ENCODE measurements at places on chromosomes 12 and 14.
A peak's percentile ranks its signal among the peaks of the same experiment; 100 is the strongest.

GRCh38 chr12:31768046-31768445, 39.2 kb upstream of the AMN1 start:
- DNase-seq, result no peak

- DNase-seq, result no peak
These were observed 366.8 kb downstream of the VRK1 start for GRCh38 chr14:97164021-97164420.

- DNase-seq, result no peak
These were observed 50.6 kb downstream of the RFX4 start for GRCh38 chr12:106633451-106633823.

DNA sequence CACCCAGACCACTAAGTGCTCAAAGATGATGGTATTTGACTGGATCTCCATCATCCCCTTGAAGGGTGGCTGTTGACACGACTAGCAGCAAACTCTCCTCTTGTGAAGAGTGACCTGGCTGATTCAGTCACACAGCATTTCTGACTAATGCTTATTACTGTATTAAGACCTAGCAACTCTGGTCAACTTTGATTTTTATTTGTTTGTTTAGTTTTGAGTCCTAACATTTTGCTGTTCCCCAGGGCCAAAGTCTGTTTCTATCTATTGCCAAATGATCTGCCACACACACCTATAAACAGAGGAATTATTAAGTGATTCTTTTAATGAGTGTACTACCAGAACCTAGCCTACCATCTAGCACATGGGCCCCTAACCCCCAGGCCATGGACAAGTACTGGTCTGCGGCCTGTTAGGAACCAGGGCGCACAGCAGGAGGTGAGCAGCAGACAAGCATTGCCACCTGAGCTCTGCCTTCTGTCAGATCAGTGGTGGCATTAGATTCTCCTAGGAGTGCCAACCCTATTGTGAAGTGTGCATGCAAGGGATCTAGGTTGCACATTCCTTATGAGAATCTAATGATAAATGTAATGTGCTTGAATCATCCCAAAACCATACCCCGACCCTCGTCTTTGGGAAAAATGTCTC, 120.0 kb downstream of the RPS6KA5 start:
- no peak for DNase-seq

DNA sequence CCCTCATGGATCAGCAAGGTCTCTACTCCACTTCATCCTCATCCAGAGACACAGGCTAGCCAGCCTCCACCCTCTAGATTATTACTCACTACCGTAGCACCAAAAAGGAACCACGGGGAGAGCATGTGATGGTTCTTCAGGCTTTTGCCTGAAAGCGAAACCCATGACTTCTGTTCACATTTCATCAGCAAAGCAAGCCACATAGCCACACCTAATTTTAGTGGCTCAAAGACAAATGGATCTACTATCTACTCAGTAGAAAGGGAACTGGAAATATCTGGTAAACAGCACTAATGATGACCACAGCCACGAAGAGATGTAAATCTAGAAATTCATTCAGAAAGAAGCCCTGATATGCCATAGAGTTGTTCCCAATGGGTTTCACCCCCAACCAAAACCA, 51.4 kb downstream of the VCPKMT start:
- DNase-seq, result no peak

DNA sequence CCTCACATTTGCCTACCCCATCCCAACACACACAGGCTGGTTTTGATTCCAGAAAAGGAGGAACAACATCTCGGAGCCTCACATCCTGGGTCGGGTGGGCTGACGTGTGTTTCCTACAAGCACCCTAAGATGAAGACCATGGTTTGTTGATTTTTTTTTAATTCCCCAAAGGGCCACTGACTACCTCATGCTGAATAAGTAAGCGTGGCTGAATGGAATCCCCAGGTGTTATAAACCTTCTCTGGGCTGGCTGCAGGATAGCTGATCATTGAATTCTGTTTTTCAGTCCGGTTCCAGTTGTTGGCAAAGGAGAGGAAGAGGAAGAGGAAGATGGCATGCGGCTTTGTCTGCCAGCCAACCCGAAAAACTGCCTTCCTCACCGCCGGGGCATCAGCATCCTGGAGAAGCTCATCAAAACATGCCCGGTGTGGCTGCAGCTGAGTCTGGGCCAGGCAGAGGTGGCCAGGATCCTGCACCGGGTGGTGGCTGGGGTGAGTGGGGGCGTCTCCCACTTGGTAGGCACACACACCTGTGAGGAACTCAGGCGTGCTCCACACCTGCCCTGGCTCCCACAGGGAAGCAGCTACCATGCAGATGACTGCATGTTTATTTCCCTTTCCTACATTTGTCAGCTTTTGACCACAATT, 42.0 kb downstream of the RIN3 start:
- no peak for DNase-seq

DNA sequence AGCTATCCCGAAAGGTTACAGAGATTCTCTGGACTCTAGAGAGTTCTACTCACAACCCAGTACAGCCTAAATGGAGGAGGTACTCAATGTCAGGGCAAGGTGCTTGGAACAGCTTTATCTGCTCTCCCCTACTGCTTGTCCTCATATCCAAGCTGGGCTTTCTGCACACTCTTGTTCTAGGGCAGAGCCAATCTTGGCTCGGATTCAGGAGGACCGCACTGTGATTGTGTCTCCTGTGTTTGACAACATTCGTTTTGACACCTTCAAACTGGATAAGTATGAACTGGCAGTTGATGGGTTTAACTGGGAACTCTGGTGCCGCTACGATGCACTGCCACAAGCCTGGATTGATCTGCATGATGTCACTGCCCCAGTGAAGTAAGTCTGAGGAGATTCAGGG, 25.0 kb downstream of the GALNT8 start:
- DNase-seq, result no peak

GRCh38 chr14:102363182-102363943, 622 bp downstream of the TECPR2 start:
- peak; percentile 50 for DNase-seq

GRCh38 chr12:24139035-24139434, 189.6 kb upstream of the SOX5 start:
- no peak for DNase-seq

DNA sequence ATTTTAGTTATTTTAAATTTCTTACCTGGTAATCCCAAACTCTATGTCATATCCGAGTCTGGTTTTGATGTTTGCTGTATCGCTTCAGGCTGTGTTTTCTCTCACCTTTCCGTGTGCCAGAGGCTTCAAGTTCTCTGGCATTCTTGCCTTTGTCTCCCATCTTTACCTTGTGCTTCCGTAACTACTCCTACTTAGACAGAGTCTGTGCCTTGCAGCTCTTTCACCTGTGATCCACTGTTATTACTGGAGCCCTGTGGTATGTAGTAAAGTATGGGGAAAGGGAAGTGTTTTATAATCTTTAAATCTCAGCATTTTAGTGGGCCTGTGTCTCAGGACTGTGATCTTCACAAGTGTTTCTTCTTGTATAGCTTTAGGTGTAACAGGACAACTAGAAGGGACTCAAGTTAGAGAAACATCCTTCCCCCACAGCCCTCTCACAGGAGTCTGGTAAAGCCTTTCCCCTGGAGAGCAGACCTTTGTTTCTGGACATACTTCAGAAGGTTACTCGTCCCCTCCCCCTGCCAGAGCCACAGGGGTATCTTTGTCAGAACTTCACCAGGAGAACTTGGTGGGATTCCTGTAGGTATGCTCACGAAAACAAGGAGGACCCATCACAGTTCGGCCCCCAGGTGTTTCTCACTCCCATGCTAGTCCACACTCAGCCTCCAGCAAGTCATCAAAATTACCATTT, 11.1 kb downstream of the IFNG start:
- no peak for DNase-seq

- no peak for DNase-seq
These were observed 180.0 kb upstream of the RGS6 start for GRCh38 chr14:71752111-71752738.

DNA sequence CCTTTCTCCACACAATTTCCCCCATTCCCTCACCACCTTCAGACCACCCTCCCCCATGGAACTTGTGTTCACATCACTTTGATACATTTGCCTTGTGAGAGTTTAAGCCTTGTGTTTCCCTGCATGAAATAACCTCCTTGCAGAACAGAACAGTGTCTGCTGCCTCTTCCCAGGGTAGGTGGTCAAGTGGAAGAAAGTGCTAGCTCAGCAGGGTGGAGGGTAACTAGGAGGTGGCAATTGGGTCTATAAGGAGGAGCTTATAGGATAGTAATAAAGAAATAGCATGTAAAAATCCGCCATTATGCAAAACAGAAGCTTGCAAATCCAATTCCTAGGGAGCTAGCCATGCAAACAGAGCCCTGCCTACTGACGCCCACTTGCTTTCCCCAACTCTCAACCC, 13.9 kb upstream of the KRT8 start:
- no peak for DNase-seq
